Activated T-cell treated with anti-CD3 and anti-CD28 coated beads, Interleukin-2, amount 50 U/mL, for 4 hours (primary cell): ENCODE measurements at places on chromosomes 3 and 15.

DNA sequence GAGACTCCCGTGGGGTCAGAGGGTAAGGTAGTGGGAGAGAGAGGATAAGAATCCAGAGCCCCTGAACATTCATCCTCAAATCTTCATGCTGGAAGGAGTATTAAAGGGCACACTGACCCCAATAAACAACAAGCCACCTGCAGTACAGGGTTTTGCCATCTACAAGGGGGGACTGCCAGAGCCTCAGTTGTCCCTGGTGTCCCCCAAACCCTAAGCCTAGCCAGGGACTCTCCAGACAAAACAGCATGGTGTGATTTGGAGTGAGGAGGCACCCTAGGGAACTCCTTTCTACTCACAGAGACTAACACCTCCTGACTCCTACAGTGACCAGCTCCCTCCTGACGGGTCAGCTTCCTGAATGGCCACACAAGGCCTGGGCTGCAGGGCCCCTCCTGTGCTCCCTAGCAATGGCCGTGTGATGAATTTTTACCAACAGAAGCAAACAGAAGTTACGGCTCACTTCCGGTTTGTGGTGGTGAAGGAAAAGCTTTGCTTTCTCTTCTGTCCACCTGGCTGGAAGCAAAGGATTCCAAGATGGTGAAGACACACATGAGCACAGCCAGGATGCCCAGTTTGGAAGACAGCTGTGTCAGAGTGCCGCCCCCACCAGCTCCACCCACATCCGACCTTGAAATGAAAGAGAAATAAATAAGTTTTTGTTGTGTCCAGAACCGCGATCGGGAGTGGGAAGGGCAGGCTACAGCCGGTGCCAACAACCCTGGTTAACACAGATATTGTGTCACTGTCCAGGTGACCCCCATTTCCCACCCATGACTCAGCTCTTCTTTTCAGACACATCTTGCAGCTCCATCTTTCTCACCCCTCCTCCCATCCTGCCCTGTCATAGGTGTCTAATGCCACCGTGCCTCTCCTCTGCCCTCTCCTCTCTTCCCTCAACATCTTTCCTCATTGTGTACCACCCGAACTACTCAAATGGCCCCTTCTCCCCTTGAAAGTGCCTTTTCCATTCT is 69.6 kb upstream of the ATP13A3 start:
- DNase-seq = no peak

- DNase-seq = no peak
Measured at GRCh38 chr3:78906245-78906644, 861.6 kb downstream of the ROBO1 start.

DNA sequence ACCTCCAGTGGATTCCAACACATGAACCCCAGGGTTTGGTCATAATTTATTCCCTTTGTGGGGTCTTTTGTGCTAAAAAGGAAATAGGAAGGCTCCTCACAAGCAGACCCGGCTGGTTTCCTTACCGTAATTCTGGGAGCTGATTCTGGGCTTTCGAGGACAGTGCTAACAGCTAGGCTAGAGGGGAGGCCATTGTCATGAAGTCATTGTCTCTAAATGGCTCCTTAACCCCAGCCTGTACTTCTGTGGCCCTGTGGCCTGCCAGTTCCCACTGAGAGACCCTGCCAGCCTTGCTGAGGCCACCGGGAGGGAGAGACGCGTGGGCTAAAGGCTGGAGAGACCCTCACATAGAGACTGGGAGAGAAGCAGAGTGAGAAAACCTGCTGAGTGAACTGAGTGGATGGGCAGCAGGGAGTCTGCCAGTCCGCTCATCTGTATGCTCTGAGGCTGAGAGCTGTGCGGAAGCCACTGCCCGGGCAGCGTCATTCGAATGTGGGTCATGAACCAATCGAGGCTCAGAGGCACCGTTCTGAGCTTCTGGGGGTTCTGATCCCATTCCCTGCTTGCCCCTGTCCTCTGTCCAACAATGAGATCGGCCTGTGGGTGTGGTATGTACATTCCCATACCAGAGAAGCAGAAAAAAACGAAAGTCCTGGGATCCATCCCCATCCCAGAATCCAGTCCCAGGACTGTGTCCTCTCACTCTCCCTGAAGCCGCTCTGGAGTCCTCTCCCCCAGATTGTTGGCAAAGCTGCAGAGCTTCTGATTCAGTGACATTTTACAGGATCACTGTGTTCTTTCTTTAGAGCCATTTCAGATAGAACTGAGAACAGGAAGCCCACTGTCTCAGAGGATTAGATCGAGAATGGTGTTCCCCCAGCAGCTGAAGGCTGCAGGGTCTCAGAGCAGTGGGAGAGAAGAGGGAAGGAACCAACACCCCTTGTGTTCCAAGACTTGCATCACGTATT is 21.3 kb upstream of the DGKG start:
- no peak for DNase-seq

- DNase-seq = no peak
Measured at GRCh38 chr15:26893351-26894065, 26.6 kb downstream of the GABRA5 start.

DNA sequence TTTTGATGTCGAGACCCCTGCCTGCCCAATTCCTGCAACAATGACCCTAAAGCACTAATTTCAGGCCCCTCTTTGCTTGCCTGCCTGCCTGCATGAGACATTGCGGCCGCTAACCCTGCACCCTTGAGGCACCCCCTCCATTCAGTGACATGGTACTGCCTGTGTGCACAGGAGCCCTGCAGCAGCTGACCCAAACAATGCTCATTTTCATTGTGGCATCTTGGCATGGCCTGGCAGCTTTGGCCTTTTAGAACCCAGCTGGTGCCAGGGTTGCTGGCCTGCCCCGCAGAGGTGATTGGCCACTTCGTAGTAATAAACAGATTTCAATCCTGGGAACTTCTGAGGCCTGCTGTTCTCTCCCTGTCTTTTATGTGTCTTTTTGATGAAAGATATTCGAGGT is 33.8 kb downstream of the SLCO3A1 start:
- no peak for DNase-seq

- no peak for DNase-seq
Measured at GRCh38 chr3:123168605-123169004, 33.1 kb upstream of the SEC22A start.

DNA sequence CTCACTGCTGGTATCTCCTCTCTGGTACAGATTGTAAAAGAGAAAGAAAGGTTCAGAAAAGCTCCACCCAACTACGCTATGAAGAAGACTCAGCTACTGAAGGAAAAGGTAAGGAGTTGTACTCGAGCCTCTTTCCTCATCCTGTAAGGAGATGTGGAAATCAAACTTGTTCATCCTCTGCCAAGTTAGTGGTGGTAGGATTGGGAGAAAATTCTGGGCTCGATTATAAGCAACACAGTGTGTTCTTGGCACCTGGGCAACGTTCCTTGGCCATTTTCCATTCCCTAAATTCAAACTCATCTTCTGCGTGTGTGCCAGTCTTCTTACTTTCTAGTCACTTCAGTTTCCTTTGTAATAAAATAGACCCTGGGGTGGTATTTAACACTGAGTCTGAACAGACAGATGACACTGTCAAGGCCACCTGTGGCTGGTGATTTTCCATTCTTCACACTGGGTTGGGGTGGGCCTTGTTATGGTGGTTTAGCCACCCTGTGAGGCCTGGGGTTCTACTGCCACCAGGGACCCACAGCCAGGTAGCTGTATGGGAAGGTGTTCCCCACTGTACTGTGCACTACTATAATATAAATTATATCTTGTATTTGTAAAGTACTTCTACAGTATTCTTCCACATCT is 17.1 kb upstream of the ITPKA start:
- DNase-seq = no peak

DNA sequence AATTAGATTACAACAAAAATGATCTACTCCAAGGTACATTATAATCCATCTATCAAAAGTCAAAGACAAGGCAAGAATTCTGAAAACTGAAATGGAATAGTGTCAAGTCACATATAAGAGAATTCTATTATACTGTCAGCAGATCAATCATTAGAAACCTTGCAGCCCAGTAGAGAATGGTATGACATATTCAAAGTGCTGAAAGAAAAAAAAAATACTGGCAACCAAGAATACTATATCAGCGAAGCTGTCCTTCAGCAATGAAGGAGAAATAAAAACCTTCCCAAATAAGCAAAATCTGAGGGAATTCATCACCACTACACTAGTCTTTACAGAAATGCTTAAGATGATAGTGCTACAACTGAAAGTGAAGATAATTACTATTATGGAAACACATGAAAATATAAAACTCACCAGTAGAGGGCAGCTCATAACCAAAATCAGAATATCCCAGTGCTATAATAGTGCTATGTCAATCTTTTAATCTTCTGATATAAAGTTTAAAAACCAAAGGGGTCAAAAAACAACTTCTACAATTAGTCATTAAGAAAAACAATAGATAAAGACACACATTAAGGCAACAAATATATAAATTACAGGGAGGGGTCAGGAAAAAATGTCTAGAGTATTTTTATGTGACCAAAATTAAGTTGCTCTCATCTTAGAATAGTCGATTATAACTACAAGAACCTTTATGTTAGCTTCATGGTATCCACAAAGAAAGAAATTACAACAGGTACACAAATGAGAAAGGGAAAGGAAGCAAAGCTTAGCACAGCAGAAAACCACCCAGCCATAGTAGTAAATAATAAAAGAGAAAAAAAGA is 190.7 kb upstream of the CNTN6 start:
- DNase-seq = no peak

- DNase-seq = no peak
Measured at GRCh38 chr3:149247929-149248691, 26.5 kb upstream of the CP start.

DNA sequence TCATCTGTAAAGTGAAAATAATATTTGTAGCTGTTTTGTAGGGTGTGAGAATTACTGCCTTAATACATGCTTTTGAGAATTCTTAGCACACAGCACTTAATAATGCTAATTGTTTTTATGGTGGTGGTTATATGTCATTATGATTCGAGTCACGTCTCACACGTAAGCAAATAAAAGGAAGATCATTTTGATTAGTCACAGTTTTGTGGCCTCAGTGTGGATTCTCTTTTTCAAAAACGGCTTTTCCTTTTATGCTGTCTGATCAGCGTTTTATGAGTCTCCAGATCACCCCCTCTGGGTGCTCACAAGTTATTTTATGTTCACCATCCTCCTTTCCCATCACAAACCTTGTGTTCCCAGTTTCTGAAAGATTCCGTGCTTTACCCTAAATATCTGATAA is 255.6 kb upstream of the CNTN4 start:
- DNase-seq = no peak

- DNase-seq = no peak
Measured at GRCh38 chr15:39393575-39394335, 187.1 kb upstream of the THBS1 start.
